Stimulated activated CD8-positive, alpha-beta memory T cell treated with anti-CD3 and anti-CD28 coated beads, Interleukin-2, amount 100 ng/mL, for 48 hours (primary cell): ENCODE measurements at places on chromosomes 6 and 20.

- DNase-seq, result no peak
These were observed 104.1 kb upstream of the BMP5 start for GRCh38 chr6:55979526-55979925.

GRCh38 chr6:164037171-164037870 lies 622.8 kb downstream of the QKI start:
- no peak for DNase-seq

- no peak for DNase-seq
These were observed 15.7 kb upstream of the FAM83C start for GRCh38 chr20:35307666-35308653.

DNA sequence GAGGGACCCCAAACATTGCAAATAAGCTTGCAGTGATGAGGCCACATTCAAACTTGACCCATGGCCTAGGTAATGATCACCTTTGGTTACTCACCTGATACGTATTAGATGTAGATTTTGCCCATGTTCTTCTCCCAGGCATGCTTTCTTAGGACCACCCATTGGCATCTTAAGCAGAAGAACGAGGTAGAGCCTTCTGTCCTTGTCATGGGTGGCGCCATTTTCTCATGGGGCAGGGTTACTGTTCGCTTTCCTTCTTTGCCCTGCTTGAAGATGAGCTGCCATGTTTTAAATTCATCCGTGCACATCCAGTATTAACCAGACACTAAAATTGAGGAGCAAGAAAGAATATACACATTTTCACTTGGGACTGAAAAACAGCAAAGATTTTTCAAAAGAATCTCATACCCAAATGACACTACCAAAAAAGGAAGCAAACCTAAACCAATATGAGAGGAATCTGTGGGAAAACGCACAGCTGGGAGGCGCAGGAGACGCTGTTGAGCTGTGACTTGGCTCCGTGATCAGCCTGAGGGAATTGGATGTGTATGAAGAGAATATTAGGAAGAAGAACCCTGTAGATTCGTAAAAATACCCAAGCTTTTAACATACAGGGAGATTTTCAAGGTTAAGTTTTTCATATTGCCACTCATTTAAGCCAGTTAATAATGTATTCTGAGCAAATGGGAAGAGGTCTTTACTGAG lies 36.6 kb downstream of the GMPR start:
- DNase-seq, result no peak

DNA sequence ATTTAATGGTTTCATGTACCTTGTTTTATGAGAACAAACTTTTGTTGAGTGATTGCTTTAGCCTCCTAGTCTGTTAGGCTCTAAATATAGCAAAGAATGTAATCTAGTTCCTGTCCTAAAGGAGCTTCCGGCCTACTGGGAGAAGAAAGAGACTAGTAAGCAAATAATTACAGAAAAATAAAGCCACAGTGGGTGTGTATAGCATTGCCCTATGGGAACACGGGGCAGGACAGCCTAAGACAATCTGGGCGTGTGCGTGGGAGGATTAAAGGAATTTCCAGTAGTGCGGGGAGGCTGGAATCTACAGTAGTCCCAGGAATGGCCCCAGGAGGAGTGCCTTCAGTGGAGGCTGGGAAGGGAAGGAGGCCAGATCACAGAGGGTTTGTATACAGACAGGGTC lies 98.1 kb upstream of the AKAP12 start:
- no peak for DNase-seq
